ENCODE measurements at places on chromosomes 4 and X.

DNA sequence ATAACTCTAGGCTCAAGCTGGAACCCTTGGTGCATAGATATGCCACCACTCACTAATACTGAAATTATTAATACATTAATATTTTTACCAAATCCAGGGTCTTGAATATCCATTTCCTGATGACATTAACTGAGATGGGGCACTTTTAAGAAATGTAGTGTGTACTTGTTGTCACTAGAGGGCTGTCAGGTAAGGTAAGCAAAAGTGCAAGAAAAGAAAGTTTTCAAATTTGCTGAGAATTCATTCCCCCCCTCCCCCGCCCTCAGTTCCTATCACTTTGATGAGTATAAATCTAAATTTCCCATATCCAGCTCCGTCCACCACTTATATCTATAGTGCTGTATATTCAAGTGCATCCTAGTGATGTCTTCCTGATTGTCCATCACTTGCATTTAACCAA, 20.5 kb upstream of the WDR44 start:
- no peak for DNase-seq

GRCh38 chr4:2963966-2964471, 648 bp downstream of the GRK4 start:
- no peak for DNase-seq

- no peak for DNase-seq
These were observed 78.7 kb downstream of the SUPT20HL2 start for GRCh38 chrX:24235084-24235710.

GRCh38 chr4:163606896-163607691, 112.6 kb downstream of the TMA16 start:
- no peak for DNase-seq

GRCh38 chr4:59455751-59456150, 1744.4 kb upstream of the ADGRL3 start:
- DNase-seq, result no peak

DNA sequence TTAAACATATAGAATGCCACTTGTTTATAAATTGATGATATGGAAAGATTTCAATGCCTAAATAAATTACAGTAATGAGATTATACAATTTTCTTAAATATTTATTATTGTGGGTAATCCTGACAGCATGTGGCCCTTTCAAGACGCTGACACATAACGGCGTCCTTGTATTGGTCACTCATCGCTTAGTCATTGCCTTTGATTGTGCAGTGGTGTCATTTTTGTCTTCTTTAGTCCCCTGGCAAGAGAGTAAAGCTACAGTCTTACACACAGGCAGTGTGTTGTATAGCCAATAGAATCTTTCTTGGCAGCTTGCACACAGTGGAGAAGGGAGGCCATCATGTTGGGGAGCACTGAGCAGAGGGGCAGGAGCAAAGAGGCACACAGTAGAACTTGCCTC, 361.8 kb upstream of the GALNT7 start:
- DNase-seq, result no peak

DNA sequence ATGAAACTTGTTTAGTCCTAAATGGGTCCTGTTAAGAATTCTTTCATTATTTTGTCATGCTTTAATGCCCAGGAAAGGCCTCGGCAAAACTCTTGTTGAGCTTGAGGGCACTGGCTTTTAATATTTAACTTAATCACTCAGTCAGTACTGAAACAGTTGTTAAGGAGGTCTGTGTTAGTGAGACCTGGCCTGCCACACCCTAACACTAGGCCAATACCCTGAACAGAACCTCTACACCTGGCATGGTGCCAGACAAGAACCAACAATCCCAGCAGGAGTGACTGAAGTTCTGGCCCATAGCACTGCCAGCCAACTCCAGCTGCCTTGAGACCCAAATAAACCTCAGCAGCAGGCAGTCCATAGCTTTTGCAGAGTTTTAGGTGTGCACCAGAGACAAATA, 85.7 kb upstream of the ITM2A start:
- no peak for DNase-seq

DNA sequence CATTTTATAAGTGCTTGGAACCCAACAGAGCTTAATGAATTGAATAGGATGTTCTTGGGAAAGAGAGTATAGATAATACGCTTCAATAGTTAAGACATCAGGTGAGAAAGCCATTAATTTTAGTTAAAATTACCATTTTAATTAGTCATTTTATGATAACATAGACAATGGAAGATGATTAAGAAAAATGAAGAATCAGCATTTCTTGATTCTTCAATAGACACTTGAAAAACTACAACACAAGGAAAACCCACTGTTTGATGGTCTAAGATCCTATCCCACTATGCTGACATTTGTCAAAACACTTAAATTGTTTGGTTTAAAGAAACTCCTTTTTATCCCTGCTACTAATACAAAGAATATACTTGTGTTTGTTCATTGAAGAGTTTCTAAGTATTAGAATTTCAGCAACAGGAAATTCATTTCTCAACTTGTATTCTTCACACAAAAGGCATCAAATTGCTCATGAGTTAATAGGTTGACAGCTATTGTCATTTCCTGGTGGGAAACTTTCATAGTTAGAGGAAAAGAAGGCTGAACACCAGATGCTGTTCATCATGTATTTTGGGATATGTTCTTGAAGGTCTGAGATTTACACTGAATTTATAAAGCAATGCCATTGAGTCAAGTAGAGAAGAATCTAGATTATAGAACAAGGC, 9.6 kb upstream of the CXCL2 start:
- no peak for DNase-seq

- no peak for DNase-seq
These were observed 139.6 kb downstream of the SOWAHB start for GRCh38 chr4:76758290-76758882.

- no peak for DNase-seq
These were observed 225.0 kb upstream of the PUDP start for GRCh38 chrX:7372825-7373525.

DNA sequence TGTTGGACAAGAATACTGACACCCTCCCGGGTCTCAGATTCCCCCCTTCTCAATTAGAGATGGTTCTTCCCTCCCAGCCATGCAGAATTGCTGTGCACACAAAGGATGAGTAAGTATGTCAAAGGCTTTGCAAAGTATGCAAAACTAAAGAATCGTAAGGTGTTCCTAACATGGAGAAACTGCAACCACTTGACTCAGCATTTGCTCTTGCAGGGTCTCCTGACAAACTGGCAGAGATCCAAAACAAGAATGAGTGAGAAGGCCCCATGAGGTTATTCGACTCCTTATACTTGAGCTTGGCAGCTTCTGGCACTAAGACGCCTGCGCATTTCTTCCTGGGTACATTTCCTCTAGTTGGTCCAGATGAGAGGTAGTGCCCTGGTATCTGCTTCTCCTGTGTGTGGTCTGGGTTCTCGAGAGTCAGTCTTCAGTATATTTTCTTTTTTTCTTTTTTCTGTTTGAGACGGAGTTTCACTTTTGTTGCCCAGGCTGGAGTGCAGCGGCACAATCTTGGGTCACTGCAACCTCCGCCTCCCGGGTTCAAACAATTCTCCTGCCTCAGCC, 8.2 kb downstream of the FAM184B start:
- no peak for DNase-seq

- no peak for DNase-seq
These were observed 554.5 kb downstream of the STIM2 start for GRCh38 chr4:27414887-27415731.
